Kidney capillary endothelial cell (primary cell): ENCODE measurements at places on chromosomes 2 and 18.
A peak's percentile ranks its signal among the peaks of the same experiment; 100 is the strongest.

DNA sequence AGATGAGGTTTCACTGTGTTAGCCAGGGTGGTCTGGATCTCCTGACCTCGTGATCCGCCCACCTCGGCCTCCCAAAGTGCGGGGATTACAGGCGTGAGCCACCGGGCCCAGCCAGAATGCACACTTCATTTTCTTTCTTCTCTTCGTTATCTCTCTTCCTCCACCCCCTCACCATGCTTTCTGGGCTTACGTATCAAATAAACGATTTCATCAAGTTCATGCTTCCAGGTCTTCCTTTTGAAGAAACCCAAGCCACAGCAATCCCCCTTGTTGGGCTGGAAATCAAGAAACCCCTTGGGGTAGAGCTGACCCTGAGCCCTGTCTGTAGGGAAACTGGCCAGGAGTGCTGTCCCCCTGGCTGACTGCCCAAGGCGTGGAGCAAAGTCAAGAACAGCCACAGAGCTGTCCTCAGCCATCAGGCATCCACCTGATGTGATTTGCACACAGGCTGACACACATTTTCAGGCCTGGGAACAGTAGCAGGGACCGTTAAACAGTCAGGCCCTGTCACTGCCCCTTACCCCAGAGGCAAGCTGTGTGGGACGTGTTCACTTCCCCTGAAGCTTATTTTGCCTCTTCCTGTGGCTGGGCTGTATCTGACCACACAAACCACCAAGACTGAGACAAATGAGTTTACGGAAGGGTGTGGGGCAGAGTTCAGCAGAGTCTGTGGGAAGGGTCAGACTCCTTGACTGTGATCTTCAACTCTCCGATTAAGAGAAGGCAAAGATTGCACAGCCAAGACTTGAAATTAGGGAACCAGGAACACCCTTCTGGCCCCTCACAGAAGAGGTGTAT, 15.1 kb upstream of the NMUR1 start:
- DNase-seq = peak; percentile 21

DNA sequence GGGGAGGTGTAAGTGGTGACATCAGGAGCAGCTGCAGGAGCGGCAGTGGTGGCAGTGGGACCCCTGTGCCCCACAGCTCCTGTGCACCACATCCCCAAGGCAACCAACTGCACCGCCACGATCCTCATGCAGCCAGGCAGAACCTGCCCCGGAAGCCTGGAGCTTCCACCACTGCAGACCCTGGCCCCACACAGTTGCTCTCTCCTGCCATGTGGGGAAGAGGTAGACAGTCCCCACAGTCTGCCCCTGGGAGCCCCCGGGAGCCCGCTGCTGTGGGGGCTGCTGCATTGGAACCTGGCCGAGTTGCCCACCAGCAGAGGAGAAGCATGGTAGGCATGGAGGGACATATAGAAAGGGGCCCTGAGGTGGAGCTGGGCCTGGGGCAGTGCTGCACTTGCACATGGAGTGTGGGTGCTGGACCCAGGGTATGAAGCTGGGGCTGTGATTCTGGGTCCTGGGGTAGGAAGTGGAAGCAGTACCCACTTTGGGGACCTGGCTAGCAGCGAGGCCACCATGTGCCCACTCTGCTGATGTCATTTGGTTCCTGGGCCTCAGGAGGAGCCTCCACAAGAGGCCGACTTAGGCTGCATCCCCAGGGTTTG, 623.3 kb upstream of the LRRTM4 start:
- no peak for DNase-seq

DNA sequence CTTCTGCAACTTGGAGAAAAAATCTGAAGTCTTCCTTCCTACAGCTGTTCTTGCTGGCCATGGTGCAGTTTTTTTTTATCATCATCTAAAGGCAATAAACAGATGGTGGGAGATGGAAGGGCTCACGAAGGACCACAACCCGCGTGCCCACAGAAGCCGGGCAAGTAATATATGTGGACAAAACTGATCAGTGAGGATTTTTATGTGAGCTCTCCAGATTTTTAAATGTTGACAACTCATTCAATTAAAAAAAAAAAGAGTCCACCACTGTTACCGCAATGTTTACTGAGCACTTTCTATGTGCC, 55.9 kb upstream of the CREB1 start:
- DNase-seq = no peak

- DNase-seq = no peak
Observed at GRCh38 chr18:54434453-54434852, 76.7 kb downstream of the C18orf54 start.

DNA sequence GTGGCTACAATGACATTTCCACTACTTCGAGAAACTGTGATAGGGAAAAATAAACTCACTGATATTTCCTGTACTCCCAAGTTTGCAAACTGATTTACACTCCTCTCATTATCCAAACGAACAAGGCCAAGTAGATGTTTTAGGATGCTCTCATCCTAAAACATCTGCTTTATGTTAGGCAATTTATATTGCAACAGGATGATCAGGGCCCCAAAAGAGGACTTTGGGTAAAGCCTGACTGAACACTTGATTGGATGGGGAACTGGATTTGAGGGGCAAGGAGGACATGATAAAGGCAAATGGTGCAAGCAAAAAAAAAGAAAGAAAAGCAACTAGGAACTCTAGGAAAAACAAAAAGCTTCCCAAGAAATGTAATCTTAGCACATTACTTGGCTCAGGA, 2.1 kb upstream of the HES6 start:
- no peak for DNase-seq

DNA sequence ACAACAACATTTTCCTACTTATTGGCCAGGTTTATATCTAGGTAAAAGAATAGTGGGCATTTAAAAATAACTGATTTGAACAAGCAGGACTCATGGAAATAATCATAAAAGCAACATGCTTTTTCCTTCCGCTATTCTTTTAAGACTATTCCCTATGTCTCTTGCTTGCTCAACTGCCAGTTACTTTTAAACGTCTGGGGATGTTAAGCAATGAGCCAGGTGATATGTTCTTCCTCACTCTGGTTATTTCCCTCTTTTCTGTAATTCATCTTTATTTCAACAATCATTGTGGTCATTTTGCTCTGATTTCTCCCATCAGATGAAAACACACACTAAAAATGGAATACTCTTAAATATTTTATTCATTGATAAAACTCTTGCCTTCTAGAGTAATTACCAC, 33.4 kb upstream of the SLC8A1 start:
- no peak for DNase-seq

- no peak for DNase-seq
Observed at GRCh38 chr2:180819106-180819505, 161.3 kb upstream of the UBE2E3 start.

DNA sequence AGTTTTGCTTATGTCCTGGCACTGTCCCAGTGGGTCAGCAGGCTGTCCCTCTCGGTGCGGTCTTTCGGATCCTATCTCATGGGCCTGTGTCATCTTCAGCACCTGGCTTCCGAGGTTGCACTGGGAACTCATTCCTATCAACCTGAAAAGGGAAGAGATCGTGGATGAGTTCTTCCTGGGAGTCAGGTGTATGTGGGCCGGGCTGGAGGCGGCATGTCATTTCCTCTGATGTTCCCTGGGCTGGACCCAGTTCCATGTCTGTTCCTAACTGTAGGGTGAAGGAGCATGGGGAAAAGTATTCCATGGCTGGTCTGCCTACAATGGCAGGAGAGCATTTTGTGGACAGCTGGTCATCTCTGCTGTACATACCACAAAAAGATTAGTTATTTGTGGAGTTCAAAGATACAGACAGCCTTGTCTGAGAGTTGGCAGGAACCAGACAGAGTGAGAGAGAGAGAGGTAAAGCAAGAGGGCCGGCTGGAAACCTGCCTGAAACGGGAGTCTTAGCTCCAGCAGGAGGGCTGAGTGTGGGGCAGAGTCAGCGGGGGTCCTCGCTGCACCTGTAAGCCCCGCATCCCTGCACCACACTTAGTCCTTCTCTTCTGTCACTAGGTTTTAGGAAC, 25.2 kb downstream of the FAM228A start:
- no peak for DNase-seq
